ENCODE measurements at places on chromosomes 6 and 20.

DNA sequence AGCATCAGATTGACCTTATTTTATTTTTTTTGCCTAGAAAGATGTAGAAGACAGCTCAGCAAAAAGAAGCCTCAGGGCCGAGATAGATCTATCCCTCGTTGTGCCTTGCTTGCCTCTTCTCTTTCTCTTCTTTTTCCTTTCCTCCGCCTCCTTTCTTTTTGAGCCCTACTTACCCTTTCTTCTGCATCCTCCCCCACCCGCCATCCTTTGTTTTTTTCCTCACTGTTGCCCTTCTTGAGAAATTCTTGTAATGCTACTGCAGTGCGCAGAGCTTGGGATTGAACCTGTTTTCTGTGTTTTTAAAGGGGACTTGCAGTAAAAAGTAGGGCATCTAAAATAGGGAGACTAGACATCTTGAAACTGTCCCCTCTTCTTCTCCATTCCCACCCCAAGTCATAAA lies 18.6 kb downstream of the RALY start:
- DNase-seq = no peak

GRCh38 chr6:110564703-110565421 lies 88.4 kb upstream of the SLC22A16 start:
- DNase-seq = no peak

DNA sequence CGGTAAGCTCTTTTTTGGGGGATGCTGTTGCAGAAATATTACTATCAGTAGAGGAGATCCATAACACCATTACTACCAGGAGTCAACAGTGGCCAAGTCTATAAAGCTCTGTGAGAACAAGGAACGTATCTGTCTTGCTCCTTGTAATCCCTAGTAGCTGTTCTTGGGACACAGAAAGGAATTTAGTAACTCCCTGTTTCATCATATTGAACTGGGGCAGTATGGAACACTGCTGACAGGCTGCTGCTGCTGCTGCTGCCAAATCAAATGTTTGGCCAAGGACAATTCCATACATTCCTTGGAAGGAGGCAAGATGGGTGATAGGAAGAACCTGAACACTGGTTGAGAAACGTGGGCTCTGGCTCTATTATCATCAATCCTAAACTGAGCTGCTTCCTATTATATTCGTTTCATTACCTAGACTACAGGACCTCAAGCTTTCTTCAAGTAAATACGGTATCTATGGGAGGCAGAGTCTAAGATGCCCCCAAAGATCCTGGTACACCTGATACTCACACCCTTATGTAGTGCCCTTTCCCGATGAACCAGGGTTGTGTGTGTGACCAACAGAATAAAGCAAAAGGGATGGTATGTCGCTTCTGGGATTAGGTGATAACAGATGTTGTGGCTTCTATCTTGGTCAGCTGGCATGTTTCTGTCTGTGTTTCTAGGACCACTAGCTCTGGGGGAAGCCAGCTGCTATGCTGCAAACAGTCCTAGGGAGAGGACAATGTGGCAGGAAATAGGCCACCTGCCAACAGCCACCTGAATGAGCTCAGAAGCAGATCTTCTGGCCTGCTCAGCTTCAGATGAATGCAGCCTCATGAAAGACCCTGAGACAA lies 39.5 kb downstream of the ELOVL5 start:
- DNase-seq = no peak

- no peak for DNase-seq
These were observed 33.9 kb upstream of the CLVS2 start for GRCh38 chr6:122962000-122962624.

GRCh38 chr6:10613077-10613476 lies 81.3 kb downstream of the C6orf52 start:
- no peak for DNase-seq

GRCh38 chr6:41488433-41489119 lies 57.6 kb upstream of the FOXP4 start:
- DNase-seq = no peak

DNA sequence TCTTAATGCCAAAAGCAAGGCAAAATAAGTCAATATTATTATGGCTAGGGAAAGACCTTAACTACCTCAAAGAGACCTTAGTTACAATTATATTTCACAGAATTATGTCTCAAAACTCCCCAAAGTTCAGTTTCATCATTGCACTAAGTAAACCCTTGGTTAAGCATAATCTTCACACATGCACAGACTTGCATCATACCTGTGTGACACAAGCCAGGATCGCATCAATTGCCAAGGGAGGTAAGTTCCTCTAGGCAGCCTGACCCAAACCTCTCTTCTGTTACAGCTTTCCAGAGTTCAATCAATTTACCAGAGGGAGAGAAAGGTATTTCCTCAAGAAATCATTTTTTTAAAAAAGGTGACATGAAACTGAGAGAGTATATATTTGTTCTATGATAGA lies 31.9 kb upstream of the PRSS35 start:
- DNase-seq = no peak

GRCh38 chr6:142301651-142302391 lies at the start of gene ADGRG6:
ADGRG6 (plus strand) TSS chr6:142302007; CDS start chr6:142302330, 323 bp downstream.
- no peak for DNase-seq

- DNase-seq = no peak
These were observed 23.8 kb upstream of the TMEM30A start for GRCh38 chr6:75308250-75308988.

GRCh38 chr6:99618649-99619408 lies 12.2 kb downstream of the PRDM13 start:
- DNase-seq = no peak

- no peak for DNase-seq
These were observed 636.8 kb downstream of the PRKN start for GRCh38 chr6:162090734-162091133.

GRCh38 chr6:8075704-8076103 lies 11.5 kb upstream of the BLOC1S5 start:
- no peak for DNase-seq

GRCh38 chr6:46612645-46613044 lies 40.0 kb downstream of the CYP39A1 start:
- no peak for DNase-seq

GRCh38 chr6:133244519-133244918 lies 3.4 kb downstream of the EYA4 start:
- DNase-seq = no peak

DNA sequence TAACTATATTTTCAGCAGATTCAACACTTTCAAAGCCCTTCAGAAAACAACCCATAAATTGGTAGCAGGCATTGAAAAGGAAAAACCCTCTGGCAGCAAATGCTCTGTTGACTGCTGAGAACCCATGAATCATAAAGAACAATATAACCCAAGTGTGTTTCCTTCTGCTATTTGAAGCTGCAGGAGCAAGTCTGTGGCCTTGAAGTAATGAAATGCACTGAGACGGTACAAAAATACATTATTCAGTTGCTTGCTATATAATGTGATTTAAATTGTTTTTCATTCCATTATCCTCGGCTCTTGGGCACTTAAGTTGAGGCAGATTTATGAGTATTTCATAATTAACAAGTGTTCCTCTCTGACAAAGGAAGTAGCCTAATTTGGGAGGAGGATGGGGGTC lies 40.6 kb upstream of the SAMD5 start:
- DNase-seq = no peak

- no peak for DNase-seq
These were observed 18.0 kb downstream of the PTGIS start for GRCh38 chr20:49549801-49550551.

DNA sequence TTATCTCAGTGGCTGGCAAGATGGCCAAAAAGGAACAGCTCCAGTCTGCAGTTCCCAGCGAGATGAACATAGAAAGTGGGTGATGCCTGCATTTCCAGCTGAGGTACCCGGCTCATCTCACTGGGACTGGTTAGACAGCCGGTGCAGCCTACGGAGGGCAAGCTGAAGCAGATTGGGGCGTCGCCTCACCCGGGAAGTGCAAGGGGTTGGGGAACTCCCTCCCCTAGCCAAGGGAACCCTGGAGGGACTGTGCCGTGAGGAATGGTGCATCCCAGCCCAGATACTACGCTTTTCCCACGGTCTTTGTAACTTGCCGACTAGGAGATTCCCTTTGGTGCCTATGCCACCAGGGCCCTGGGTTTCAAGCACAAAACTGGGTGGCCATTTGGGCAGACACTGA lies 324.7 kb downstream of the GJA1 start:
- no peak for DNase-seq

GRCh38 chr6:28311139-28311823 lies 24.7 kb downstream of the ZSCAN31 start:
- DNase-seq = no peak

Measured in activated CD8-positive, alpha-beta memory T cell treated with anti-CD3 and anti-CD28 coated beads for 4 hours (primary cell).